ENCODE measurements at places on chromosomes 12 and 14.

DNA sequence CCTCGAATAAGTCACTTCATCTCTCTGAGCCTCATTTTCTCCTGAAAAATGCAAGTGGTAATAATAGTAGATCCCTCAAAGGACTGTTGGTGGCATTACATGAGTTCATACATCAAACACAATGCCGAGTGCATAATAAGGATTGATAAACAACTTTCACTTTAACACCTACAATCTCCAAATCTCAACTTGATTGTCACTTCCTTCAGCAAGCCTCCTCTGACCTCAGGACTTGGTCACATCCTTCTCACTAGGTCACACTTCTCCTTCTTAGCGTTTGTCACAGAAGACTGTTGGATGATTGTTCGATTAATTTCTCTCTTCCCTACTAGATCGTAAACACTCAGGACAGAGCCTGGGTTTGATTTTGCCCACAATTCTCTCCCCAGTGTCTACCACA is 7.9 kb upstream of the PRKAB1 start:
- DNase-seq = peak; percentile 49

- no peak for DNase-seq
Measured at GRCh38 chr12:56103823-56104108, 593 bp upstream of the PA2G4 start.

- DNase-seq = no peak
Measured at GRCh38 chr12:88145567-88146505, 3.7 kb downstream of the TMTC3 start.

DNA sequence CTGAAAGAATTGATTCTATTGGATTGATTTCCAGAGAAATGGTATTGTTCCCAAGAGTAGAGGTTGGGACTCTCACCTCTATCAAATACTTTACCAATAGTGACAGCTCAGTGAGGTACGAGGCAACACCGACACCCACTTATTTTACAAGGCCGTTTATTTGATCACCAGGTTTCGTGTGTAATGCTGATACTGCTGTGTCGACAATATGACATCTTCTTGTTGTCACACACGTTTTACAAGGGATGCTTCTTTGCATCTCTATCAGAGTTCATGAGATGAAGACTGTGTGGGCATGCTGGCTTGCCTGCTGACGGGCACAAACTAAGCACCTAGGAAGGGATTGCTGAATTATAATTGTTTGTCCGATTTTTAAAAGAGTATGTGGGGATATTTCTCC is 217.8 kb upstream of the EGLN3 start:
- DNase-seq = no peak

DNA sequence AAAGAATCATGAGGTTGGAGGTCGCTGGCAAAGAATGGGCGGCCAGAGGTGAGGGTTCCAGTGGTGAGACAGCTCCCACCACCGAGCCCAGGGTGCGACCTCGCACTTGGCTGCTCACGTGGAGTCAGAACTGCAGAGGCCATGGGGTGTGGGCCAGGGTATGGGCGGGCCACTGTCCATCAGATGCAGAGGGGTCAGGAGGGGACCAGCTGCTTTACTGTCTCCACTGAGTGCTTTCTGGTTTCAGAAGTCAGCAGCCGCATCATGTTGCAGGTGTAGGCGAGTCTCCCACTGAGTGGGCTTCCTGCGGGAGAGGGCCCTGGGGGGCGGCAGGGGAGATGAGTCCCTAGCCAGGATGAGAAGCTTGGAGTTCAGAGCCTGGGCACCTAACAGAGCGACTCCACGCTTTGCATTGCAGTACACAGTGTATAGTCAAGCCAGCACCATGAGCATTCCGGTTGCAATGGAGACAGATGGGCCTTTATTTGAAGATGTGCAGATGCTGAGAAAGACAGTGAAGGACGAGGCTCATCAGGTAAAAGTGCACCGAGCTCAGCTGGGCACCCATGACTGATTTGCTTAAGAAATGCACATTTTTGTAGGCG is 46.9 kb upstream of the DYNC1H1 start:
- DNase-seq = no peak

DNA sequence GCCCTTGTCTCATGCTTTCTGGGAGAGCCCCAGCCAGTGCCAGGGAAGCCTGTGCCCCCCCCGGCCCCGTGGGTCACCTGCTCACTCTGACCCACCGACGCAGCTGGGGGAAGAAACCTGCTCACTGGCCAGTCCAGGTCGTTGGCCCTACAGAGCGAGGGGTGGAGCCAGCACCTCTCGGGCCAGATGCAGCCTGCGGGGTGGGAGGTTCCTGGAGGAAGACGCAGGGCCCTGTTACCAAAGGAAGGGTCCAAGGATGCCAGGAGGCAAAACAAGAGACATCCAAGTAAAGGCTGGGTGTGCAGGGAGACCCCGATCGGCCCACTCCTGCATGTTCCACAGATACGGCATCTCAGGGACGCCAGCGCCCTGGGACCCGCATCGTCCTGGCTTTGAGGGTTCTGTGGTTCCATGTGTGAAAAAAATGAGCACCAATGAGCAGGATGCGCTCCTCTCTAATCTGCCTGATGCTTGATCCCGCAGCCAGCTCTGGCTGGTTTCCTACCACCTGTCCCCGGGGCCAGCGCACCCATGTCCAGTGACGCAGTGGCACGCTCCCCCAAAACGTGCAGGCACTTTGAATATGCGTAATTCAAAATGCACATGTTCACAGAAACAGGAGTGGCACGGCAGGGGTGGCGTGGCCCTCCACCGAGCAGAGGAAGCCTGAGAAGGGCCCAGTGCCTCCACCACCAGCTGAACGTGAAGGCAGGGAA is 66.0 kb upstream of the GALNT9 start:
- no peak for DNase-seq

- DNase-seq = no peak
Measured at GRCh38 chr12:118981285-118982211, at the start of gene SRRM4. SRRM4 (plus strand) TSS chr12:118981541; CDS start chr12:118981883, 342 bp downstream.

- no peak for DNase-seq
Measured at GRCh38 chr12:88538250-88538649, 42.0 kb downstream of the KITLG start.

- DNase-seq = no peak
Measured at GRCh38 chr14:54472315-54472714, 16.5 kb downstream of the GMFB start.
